ENCODE measurements at places on chromosomes 3 and 15.

GRCh38 chr15:58078591-58078990, 13.1 kb upstream of the ALDH1A2 start:
- DNase-seq = no peak

DNA sequence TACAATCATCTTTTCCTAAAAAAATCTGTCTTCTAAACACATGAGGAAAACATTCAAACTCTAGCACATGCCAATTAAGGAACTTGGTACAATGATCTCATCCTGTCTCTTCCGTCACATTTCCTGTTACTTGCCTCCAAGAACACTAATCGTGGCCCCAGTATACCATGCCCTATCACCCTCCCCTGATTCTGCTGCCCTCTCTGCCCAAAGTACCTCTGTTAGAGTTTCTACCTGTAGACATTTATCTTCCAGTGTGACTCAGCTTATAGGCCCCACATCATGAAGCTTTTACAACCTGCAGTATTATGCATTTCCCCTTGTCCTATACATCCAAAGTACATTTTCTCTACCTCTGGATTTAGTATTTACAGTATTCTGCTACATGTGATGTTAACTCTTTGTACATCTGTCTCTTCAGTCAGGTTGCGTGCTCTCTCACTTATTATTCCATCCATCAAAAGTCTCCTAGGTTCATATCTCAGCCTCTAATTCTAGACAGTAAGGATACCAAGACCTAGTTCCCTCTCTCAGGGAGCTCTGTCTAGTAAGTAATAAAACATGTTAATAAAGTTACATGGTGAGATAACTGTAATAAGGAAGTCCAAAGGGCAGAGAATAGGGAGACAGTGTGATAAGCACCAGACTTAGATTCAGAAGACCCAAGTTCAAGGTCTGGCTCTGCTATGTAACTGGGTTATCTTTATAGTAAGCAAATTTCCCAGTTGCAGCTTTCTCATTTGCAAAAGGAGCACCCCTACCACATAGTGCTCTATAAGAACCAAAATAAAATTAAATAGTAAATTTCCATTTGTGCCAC, 8.9 kb upstream of the SEMA6D start:
- DNase-seq = no peak

DNA sequence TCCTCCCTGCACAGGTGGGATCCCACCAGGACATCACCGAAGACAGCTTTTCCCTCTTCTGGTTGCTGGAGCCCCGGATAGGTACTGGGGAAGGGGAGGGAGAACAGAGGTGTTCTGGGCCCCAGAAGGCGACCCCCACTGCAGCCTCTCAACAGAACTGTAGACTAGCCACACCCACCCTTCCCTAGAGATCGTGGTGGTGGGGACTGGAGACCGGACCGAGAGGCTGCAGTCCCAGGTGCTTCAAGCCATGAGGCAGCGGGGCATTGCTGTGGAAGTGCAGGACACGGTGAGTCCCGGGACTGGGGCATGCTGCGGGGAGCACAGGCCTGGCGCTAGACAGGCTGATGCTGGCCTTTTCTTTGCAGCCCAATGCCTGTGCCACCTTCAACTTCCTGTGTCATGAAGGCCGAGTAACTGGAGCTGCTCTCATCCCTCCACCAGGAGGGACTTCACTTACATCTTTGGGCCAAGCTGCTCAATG, 809 bp downstream of the NDUFAF3 start:
- no peak for DNase-seq

DNA sequence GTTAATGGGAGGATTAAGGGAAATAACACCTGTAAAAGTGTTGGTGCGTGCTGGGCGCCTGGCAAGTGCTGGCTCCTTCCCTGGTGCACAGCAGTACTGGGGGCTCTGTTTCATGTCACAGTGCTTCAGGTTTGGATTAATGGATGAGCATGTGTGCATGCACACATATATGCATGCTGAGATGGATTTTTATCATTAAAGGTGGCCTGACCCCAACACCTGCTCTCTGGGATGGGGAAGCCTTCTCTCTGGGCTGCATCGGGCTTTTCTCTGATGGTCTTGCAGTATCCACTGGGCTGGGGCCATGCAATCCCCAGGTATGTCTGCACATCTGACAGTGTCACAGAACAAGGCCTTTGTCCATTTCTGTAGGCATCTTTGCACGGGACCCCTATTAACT, 127.5 kb upstream of the PLXNA1 start:
- no peak for DNase-seq

DNA sequence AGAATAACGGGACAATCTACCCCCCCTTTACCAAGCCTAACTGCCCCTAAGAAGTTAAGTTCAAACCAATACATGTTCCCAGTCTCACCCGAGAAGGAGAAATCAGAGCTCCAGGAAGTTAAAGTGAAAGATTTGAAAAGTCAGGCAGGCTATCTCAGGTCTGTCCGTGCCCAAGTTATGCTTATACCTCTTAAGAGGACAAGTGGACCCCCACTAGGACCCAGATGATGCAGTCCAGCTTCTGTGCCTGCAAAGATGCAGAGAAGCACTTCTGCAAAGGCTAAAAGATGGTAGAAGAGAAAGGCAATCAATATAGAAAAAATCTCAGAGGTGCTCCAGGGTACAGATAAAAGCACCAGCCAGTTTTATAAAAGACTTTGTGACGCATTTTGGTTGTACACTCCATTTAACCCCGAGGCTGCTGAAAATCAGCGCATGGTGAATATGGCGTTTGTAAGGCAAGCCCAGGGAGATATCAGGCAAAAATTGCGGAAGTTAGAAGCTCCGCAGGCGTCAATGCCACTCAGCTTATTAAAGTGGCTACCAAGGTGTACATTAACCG, 9.8 kb upstream of the SLC9C1 start:
- no peak for DNase-seq

DNA sequence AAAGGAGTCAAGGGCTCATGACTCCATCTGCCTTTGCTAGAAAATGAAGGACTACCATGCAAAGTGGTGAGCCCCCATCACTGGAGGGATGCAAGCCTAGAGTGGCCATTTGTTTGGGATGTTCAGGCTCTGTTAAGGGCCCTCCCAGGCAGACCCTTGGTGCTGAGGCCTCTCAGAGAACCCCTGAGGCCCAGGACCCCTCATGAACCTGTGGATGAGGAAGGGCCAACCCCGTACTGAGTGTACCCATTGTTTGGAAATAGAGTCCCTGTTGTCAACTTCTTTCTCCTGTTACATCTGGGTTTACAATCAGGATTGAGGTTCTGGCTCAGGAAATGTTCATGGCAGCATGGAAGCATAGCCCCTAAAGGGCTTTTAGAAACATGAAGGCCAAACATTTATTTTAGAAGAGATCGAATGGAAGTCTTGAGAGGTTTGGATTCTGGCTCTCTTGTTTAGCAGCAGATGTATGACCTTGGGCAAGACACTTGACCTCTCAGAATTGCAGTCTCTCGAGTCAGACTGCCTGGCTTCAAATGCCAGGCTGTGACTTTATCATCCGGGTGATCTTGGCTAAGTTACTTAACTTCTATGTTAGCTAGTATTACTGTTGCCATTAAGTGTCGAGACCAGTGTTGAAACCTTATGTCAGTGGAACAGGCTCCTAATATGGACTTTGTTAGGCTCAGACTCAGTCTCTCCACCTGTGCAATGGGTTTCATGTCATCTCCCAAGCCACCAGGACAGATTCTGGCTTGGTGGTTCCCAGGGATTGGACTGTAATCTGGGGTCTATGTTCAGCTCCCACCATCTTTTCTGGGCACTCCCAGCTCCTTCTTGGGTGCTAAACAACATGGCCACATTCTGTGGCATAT, 12.4 kb downstream of the ITGA11 start:
- DNase-seq = no peak

DNA sequence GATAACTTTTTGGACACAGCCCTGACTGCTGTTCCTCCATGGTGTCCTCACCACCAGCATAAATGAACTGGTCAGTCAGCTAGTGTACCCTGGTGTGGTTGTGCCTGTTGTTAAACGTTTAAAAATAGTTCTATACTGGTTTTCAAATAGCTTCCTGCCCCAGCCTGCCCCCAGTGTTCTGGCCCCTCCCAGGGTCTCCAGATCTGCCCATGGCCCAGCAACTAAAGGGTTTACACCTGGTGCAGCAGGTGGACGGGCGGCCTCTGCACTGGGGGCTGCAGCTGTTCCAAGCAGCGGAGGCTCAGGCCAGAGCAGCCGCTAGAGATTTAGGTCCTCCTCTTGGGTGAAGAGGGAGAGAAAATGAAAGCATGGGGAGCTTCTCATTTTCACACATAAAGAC, 6.1 kb upstream of the NR2E3 start:
- DNase-seq = no peak

DNA sequence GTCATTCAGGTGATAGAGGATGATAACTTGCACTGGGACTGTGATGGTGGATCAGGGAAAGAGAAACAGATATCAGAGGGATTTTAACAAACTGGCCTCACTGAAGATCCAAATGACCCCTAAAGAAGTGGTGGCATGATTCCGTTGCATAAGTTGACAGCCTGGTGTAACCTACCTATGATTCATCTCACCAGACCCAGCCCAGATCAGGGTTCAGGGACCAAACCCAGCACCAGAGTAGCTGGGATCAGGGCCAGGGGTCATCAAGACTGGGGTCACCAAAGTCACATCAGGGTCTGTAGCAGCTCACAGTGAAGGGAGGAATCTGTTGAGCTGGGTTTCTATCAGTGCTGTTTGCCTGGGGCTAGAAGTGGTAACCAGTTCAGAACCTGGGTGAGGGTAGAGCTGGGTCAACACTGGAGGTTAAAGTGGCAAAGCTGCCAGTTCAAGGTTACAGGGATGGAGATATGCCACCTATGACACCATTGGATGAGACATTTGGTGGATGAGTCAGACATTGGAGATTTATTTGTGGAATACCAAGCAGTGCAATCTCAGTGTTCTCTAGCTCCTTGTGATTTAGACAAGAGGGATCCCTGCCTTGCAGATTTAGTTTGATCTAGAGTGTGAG, 35.9 kb downstream of the CASR start:
- DNase-seq = no peak
